Activated CD4-positive, alpha-beta T cell treated with anti-CD3 and anti-CD28 coated beads for 36 hours (primary cell): ENCODE measurements at places on chromosomes 12 and 14.

- no peak for DNase-seq
Measured at GRCh38 chr12:12221560-12221959, 45.3 kb downstream of the LRP6 start.

- no peak for DNase-seq
Measured at GRCh38 chr12:76967181-76967885, 88.5 kb upstream of the CSRP2 start.

GRCh38 chr12:49867570-49868341 is 24.9 kb upstream of the BCDIN3D start:
- no peak for DNase-seq

- no peak for DNase-seq
Measured at GRCh38 chr12:25784669-25785068, 173.8 kb upstream of the RASSF8 start.

DNA sequence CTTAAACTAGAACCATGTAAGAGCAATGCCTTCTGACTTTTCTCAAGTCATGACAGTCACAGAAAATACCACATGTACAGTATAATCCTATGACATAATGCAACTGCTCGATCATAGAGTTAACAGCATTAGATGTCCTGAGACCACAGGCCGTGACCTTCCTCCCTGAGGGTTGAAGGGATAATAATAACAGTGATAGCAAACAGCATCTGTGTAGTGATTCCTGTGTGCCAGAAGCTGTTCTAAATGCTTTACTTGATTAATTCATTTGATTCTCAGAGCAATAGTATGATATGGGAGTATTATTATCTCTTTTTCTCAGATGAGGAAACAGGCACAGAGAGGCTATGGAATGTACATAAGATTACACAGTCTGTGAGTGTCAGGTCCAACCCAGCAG is 53.2 kb downstream of the SLC35F4 start:
- DNase-seq, result no peak

DNA sequence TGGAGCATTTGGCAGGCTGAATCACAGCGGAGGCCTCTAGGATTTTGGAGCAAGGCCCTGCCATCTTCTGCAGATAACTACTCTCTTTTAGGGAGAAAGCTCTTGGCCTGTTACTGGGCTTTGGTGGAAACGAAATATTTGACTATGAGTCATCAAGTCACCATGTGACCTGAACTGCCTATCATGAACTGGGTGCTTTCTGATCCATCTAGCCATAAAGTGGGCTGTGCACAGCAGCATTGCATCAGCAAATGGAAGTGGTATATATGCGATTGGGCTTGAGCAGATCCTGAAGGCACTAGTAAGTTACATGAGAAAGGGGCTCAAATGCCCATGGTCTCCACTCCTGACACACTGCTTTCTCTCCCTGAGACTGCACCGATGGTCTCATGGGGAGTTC is 21.1 kb downstream of the GYS2 start:
- no peak for DNase-seq

DNA sequence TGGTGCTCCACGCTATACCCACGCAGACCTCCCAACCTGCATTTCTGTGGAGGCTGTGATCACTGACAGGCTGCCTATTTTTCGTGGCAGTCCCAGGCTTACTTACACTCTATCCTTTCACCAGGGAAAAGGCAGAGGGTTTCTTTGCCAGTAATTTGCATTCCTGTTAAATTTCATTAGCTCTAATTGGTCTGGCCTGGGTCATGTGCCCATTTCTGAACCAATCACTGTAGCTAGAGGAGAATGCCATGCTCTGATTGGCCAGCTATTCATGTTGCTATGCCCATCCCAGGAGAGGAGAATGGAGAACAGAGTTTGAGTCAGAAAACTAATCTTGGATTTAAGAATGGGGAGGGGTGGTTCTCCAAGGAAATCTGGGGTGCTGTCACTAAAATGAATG is 43.2 kb upstream of the TUNAR start:
- no peak for DNase-seq

- DNase-seq, result peak; percentile 50
Measured at GRCh38 chr12:102879144-102879763, 37.8 kb downstream of the PAH start.
